ENCODE measurements at places on chromosomes 1 and 21. TPM values are rescaled to one million over a fixed set of nuclear protein-coding genes. Genes with fewer than 3 reads are reported as not detected.

FCMR gene
- 0.29 TPM for total RNA-seq

LAPTM5 gene
- total RNA-seq: 1.8 TPM

SUSD4 gene
- not detected for total RNA-seq

SPRR1B gene
- not detected for total RNA-seq

RCSD1 gene
- under 0.01 TPM for total RNA-seq

WRAP73 gene
- 12.4 TPM for total RNA-seq

TSNAX gene
- total RNA-seq: 44.5 TPM

SPSB1 gene
- total RNA-seq: 23.2 TPM

HSF2BP gene
- 1.8 TPM for total RNA-seq

ITLN2 gene
- total RNA-seq: not detected
